ENCODE measurements at places on chromosomes 5 and 9.

GRCh38 chr5:68240202-68240601 lies 24.6 kb downstream of the PIK3R1 start:
- no peak for DNase-seq

DNA sequence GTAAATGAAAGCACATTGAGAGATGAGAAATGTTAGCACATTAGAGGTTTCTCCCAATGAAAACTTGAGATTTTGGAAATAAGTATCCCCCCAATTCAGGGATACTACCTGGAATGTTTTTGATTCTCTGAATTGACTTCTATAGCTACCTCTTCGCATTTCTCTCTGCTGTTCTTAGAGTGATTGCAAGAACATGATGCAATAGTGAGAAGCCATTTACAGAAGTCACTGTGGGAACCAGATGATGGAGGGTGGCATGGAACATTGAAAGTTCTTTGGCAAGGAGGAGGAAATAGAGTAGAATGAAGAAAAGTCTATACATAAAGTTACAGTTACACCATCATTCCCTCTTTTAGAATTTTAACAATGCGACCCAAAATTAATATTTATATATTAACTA lies 9.2 kb downstream of the NPR3 start:
- no peak for DNase-seq

DNA sequence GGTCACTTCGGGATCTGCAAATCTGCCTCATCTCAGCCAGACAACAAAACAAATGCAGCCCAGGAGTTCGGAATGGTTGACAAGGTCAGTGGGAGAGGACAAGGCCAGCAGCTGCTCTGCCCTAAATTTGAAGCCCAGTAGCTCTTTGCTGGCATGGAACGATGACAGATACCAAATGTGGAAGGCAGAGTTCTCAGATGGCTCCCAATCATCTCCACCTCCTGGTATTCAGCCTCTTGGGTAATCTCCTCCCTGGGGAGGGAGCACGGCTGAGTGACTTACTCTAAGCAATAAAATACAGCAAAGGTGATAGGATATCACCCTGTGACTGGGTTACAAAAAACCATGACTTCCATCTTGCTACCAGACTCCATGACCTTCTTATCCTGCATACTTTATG lies 172.8 kb downstream of the ENTREP1 start:
- no peak for DNase-seq

DNA sequence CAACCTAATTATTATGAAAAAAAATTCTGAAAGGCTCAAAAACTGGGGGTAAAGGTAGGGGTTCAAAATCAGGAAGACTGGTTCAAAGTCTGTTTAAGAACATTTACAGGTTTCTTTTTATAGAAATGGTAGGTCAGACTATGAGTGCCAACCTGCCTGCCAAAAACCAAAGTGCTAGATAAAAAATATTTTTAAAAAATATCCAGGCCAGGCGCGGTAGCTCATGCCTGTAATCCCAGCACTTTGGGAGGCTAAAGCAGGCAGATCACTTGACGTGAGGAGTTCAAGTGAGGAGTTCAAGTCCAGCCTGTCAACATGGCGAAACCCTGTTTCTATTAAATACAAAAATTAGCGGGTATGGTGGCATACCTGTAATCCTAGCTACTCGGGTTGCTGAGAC lies 67.0 kb downstream of the NR3C1 start:
- no peak for DNase-seq

GRCh38 chr5:103347716-103348423 lies 89.3 kb downstream of the MACIR start:
- DNase-seq = no peak

- DNase-seq = no peak
Observed at GRCh38 chr5:90307782-90308181, 101.8 kb downstream of the CETN3 start.

GRCh38 chr5:58773744-58774441 lies 191.0 kb downstream of the RAB3C start:
- no peak for DNase-seq

DNA sequence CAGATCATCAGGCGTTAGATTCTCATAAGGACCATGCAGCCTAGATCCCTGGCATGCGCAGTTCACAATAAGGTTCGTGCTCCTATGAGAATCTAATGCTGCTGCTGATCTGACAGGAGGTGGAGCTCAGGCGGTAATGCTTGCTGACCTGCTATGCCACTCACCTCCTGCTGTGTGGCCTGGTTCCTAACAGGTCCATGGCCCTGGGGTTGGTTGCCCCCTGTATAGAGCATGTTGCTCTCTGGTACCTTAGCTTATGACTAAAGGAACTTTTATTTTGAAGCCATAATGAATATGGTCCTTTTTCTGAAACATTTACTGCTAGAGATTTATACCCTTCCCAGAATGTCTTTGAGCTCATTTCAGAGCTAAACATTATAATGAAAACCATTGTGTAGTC lies 3.1 kb downstream of the MAN2A1 start:
- DNase-seq = no peak

DNA sequence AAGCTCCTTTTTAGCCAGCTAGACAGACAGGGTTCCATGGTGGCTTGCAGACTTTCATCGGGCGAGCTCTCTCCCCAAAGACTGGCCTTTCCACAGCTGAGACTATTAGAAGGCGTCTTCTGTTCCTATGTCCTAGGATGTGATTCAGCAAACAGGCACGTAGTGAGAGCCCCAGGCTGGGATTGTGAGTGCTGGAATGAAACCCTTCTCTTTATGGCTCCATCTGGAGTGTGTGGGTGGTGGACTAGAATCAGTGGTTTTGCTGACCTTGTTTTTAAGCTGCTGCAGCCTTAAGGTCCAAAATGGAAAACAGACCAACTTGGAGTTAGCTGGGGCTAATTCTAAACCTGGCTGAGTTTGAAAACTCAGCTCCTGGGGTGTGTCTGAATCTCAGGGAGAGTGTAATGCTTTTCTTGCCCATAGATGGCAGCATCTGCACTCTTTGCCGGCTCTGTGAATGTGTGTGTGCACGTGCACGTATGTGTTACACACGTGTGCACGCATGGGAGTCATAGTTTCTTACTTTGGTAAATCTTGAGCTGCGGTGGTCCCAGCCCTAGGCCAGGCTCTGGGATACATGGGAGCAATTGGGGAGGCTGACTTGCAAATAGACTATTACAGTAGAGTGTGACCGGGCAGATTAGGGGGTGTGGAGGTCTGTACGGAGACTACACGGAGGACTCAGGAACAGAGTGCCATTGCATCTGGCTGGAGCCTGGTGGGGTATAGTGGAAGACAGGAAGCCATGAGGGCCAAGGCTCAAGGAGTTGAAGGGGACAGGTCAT lies 10.7 kb downstream of the GSN start:
- DNase-seq = no peak

Measured in GM19239 (cell line).